Immature natural killer cell (primary cell): ENCODE measurements at places on chromosomes 7 and 10. TPM values are rescaled to one million over a fixed set of nuclear protein-coding genes. Genes with fewer than 3 reads are reported as not detected.

DNA sequence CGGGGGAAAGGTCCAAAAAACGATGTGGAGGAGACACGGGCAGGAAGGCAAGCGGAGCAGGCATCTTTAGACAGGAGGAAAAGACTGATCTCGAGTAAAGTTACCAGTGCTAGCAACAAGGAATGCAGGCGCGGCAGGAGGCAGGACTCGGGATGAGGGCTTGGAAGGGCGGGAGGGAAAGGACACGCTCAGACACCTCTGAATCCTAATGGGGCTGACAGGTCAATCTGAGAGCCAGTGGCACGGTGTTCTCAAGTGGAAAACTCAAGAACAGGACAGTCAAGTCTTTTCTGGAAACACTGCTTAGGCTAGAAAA lies 155.3 kb upstream of the COBL start:
- H3K4me3 ChIP-seq: no peak overlapping the region
- H3K36me3 ChIP-seq: peaks cover 2% of the 10 kb centered on the region
- no peaks in the 10 kb centered on the region for H3K27me3 ChIP-seq
- H3K4me1 ChIP-seq: no peaks in the 10 kb centered on the region

DNA sequence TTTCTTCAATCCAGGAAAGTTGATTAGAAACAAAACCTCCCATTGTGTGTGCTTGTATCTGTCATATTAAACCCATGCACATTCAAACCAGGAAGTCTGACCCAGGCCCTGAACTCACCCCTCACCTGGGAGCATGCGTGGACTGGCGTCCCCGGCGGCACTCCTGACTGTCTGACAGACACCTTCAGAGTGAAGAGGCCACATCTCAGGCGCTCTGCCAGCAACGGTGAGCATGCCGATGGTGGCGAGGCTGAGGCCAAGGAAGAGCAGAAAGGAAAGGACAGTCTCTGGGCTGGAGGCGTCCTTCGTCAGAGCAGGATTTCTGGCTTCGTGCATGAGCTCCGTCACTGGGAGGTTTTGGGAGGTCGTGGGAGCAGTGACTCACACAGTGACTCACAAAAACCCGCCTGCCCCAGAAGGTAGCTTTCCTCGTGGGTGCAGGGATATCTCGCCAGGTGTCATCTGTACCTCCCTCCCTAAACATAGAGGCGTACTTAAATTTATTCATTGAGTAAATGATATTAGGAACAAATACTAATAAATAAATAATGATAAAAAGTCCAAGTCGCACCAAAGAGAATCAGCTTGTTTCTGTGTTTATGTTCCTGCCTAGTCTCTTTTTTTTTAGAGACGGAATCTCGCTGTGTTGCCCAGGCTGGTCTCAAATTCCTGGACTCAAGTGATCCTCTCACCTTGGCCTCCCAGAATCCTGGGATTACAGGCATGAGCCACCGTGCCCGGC lies 13.5 kb downstream of the IQCE start:
- no peaks in the 10 kb centered on the region for H3K27me3 ChIP-seq
- no peak overlapping the region for H3K27ac ChIP-seq
- peaks cover 19% of the 10 kb centered on the region for H3K4me1 ChIP-seq
- H3K36me3 ChIP-seq: peaks cover 22% of the 10 kb centered on the region

DNA sequence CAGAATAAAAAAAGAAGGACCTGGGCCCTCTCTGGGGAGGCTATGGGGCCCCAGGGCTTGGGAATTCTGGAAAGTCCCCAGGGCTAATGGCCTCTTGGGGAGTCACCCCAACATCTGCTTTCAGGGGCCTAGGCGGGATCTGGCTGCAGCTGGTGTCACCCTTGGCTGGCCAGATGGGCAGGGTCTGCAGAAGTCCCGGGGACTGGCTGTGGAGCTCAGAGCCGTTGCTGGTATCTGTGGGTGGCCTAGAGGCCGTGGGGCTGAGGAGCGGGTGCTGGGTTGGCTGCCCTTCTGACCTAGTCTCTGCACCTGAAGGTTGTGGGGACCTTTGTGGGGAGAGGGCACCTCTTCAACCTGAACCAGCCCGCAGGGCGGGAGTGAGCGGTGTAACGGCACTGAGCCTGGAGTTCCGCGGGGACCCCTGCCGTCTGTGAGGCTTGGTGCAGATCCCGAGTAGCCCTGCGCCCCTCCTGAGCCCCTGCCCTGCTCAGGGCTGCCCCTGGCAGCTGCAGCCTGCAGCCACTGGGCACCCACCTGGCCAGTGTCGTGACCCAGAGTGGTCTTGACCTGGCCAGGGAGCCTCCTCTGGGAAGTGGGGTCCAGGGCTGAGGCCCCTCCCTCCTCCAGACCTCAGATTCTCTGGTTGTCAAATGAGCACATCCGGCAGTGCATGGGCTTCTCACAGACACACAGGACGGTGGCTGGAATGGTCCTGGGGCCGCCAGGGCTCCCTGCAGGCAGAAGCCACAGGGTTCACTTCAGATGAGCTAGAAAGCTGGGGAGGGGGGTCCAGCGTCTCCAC lies 51.5 kb downstream of the UNCX start:
- peaks cover 3% of the 10 kb centered on the region for H3K27me3 ChIP-seq
- no peak overlapping the region for H3K4me3 ChIP-seq
- no peaks in the 10 kb centered on the region for H3K4me1 ChIP-seq
- no peak for DNase-seq
- no peaks in the 10 kb centered on the region for H3K36me3 ChIP-seq
- H3K27ac ChIP-seq: no peak overlapping the region

- peaks cover 1% of the 10 kb centered on the region for H3K27me3 ChIP-seq
- DNase-seq: no peak
- no peaks in the 10 kb centered on the region for H3K4me1 ChIP-seq
- H3K27ac ChIP-seq: no peak overlapping the region
Observed at GRCh38 chr7:10838228-10838627, 135.4 kb upstream of the PHF14 start.

The GNGT1 gene
- not detected for polyA plus RNA-seq

DNA sequence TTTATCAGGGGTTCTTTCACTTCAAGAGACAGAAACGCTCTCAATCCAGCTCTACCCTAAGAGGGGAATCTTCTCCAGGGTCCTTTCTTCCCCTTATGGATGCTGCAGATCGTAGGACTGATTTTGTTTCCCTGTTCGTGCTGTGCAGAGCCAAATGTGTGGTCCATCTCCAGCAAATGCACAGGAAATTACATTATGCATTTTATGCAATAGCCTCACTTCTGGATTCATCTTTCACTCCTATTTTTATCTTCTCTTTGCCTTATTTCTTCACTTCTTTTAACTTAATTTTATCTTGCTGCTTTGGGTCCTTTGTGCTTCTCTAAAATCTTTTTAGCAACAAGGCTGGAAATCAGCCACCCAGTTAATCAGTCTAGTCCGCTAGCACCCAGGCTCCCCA lies 184.5 kb upstream of the INHBA start:
- peaks cover 9% of the 10 kb centered on the region for H3K4me1 ChIP-seq
- no peak for DNase-seq
- H3K27me3 ChIP-seq: peaks cover 1% of the 10 kb centered on the region
- H3K27ac ChIP-seq: no peak overlapping the region
- H3K4me3 ChIP-seq: no peak overlapping the region

DNA sequence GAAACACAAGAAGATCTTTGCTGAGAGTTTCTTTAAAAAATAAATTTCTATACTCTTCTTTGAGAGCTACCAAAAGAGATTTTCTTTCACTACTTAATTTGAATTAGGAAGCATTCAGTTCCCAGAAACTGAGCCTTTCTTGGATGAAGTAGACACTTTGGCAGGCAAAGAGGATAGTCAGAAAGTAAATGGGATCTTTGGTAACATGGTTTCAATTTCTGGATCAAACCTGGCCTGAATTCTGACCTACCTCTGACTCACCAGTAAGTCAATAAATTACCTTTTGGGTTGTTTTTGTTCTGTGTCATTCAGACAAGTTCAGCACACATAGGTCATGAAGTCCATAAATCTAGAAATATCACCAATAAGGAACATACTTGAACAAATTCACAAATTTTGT lies 26.8 kb upstream of the CABCOCO1 start:
- H3K36me3 ChIP-seq: no peaks in the 10 kb centered on the region
- H3K4me3 ChIP-seq: no peak overlapping the region
- H3K4me1 ChIP-seq: no peaks in the 10 kb centered on the region
- H3K27me3 ChIP-seq: no peaks in the 10 kb centered on the region
- DNase-seq: no peak
- H3K27ac ChIP-seq: no peak overlapping the region

The TUBB8 gene
- polyA plus RNA-seq: not detected

GRCh38 chr7:24138343-24138742 lies 145.6 kb upstream of the NPY start:
- no peaks in the 10 kb centered on the region for H3K36me3 ChIP-seq
- peaks cover 9% of the 10 kb centered on the region for H3K4me1 ChIP-seq

GRCh38 chr7:44145479-44145968 lies 4.4 kb upstream of the MYL7 start:
- H3K4me1 ChIP-seq: peaks cover 8% of the 10 kb centered on the region
- peak; percentile 43 for DNase-seq
- H3K4me3 ChIP-seq: peak overlapping the region; percentile 74
- no peaks in the 10 kb centered on the region for H3K36me3 ChIP-seq

The LRRC17 gene
- polyA plus RNA-seq: not detected

DNA sequence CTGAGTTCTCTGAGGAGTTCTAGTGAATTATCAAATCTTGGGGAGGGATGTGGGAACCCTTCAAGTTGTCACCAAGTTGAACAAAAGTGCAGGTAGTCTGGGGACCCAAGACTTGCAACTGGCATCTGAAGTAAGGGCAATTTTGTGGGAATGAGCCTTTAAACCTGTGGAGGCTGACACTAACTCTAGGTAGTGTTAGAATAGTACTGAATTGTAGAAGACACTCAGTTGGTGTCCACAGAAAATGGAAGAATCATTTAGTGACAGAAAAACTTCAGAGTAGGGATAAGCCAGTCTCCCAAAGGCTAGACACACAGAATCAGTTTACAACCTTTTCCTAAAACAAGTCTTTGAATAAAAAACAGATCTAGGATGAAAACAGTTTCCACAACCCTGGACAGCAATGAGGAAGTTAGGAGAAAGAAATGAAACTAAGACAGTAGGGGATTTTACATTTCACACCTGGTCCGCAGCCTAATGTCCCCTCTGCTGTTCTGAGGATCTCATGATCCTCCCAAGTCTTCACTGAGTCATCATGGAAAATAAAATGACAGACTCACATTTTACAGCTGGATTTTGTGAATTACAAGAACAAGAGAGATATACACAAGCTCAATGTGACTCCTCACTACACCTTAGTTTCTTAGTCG lies 23.0 kb upstream of the ING3 start:
- H3K36me3 ChIP-seq: no peaks in the 10 kb centered on the region
- no peak for DNase-seq
- H3K27me3 ChIP-seq: no peaks in the 10 kb centered on the region
- H3K4me3 ChIP-seq: no peak overlapping the region
- H3K27ac ChIP-seq: no peak overlapping the region

The SLC13A4 gene
- polyA plus RNA-seq: not detected

The ADAMTS14 gene
- polyA plus RNA-seq: 0.37 TPM

- peaks cover 14% of the 10 kb centered on the region for H3K36me3 ChIP-seq
- no peak overlapping the region for H3K4me3 ChIP-seq
- peaks cover 5% of the 10 kb centered on the region for H3K27me3 ChIP-seq
- no peak for DNase-seq
- no peak overlapping the region for H3K27ac ChIP-seq
Observed at GRCh38 chr7:1933066-1933750, 263.1 kb downstream of the ELFN1 start.

DNA sequence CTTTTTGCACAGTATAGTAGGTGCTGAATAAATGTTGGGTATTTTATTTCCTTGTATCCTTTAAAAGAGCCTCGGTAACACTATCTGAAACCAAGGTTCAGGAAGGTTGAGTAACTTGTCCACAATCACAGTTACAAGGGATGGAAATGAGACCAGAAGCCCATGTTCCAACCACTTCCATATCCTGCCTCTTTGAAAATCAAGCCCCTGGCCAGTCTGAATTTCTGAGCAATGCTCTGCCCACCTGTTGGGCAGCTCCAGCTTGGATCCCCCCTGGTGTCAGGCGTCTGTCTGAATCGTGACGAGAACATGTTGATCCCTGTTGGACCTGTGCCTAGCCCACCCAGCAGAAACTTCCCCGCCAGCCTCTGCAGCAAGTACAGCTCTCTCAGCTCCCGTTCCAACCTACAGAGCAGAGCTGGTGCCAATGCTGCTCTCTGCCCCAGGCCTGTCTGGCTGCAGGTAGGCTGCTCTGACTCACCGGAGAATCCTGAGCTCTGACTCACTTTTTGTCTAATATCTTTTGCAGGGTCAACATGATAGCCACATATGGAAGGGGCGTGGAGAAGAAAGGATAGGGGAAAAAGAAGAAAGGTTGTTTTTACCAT lies 595.5 kb downstream of the INHBA start:
- H3K4me1 ChIP-seq: no peaks in the 10 kb centered on the region
- no peaks in the 10 kb centered on the region for H3K27me3 ChIP-seq
- no peak overlapping the region for H3K4me3 ChIP-seq
- no peaks in the 10 kb centered on the region for H3K36me3 ChIP-seq
- H3K27ac ChIP-seq: no peak overlapping the region

The ADAM22 gene
- polyA plus RNA-seq: not detected

DNA sequence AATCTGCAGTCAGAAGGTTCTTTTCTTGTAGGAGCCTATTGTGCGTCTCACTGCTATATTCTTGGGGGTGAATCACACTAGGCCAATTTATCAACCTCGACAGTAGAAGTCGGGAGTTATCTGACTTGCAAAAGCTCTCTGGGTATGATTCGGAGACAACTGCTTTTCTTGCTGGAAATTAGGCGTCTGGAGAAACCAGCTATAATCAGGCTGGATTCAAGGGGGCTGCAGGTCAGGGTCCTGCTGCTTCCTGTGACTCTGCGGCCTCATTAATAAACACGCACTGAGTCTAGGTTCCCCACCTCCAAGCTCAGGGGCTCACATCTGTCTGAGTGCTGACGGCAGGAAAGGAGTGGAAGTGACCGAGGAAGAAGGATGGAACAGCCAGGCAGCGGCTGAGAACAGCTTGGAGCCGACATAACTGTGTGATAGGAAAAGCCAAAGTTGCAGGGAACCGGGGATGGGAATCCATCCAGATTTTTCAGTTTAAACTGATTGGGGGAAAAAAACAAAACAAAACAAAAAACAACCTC lies 184.6 kb downstream of the FANK1 start:
- no peaks in the 10 kb centered on the region for H3K4me1 ChIP-seq

GRCh38 chr10:44923611-44924010 lies 12.5 kb downstream of the TMEM72 start:
- no peaks in the 10 kb centered on the region for H3K4me1 ChIP-seq
- H3K27me3 ChIP-seq: peaks cover 2% of the 10 kb centered on the region
- H3K27ac ChIP-seq: no peak overlapping the region
- no peaks in the 10 kb centered on the region for H3K36me3 ChIP-seq
- H3K4me3 ChIP-seq: no peak overlapping the region
- DNase-seq: no peak

GRCh38 chr10:5968037-5968680 lies 9.2 kb downstream of the IL15RA start:
- no peak for DNase-seq
- H3K4me3 ChIP-seq: no peak overlapping the region
- H3K27ac ChIP-seq: no peak overlapping the region
- peaks cover 1% of the 10 kb centered on the region for H3K27me3 ChIP-seq

- H3K36me3 ChIP-seq: peaks cover 5% of the 10 kb centered on the region
- peaks cover 32% of the 10 kb centered on the region for H3K4me1 ChIP-seq
- H3K27ac ChIP-seq: peak overlapping the region; percentile 46
Observed at GRCh38 chr7:29255199-29255878, 60.8 kb downstream of the CHN2 start.
